ENCODE measurements at places on chromosomes 2 and 18.

GRCh38 chr18:79597831-79598632 is 81.6 kb upstream of the CTDP1 start:
- DNase-seq: no peak

DNA sequence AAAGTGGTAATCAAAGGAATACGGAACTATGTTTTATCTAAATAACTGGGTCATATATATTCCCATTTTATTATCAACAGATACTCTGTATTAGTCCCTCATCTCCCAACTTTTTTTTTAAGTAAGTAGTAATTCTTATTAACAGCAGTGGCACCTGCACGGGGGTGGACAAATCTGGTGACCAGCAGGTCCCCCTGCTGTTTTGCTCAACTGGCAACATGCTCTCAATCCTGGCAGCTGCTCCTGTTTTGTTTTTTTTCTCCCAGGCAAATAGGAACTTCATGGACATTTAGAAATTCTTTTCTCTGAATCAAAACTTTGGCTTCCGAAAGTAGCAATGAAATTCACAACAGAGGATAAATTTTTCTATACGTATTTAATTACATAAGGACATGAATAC is 193.5 kb downstream of the SS18 start:
- DNase-seq: no peak

GRCh38 chr2:38181806-38182491 is 106.0 kb upstream of the CYP1B1 start:
- DNase-seq: no peak

- no peak for DNase-seq
These were observed 129.4 kb downstream of the TNS1 start for GRCh38 chr2:217873371-217873770.

DNA sequence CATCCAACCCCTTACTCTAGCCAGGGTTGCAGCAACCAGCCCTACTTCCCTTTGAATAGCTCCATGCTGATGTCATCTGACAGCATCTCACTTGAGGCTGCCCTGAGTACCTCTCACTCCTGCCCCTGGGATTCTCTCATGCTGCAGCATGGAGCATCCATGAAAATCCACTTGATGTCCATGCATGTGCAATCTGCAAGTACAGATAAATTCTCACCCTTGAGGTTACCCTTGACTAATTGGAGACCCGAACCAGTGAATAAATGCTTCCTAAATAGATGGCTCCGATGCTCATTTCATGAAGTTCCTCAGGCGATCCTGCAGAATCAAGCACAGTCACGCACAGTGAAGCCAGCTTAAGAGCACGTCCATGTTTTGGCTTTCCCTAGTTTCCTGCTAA is 298.3 kb downstream of the RBM43 start:
- no peak for DNase-seq

DNA sequence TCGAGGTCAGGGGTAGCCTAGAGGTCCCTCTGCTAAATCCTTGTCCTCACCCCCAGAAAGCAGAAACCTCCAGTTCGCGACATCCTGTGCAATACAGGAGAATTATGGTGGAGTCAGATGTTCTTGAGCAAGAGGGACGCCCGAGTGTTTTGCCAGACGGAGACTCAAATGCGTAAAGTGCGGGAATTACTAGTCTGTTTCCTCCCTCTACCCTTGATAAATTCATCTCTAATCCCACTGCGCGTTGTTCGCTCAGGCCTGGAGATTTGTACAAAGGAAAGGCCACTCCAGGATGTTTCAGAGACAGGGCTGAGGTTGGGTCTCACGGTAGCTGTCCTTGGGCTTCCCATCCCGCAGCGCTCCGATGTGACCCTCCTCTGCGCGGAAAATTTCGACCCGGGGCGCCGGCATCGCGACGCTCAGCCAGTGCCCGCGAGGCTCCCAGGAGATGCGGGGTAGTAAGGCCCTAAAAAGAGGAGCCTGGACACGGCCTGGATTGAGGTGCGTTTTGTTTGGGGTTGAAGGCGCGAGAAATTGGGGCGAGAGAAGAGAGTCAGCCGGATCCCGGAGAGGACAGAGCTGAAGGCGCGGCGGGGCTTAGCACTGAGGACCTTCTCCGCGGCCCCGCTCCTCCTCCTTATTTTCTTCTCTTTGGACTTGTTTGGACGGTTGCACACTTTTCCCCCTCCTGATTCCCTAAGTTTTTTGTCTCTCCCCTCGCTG is 2.6 kb upstream of the NEUROD1 start:
- no peak for DNase-seq

- DNase-seq: no peak
These were observed 296.7 kb downstream of the ARHGAP15 start for GRCh38 chr2:143425896-143426295.

GRCh38 chr2:6368281-6368680 is 497.4 kb downstream of the CMPK2 start:
- no peak for DNase-seq

- DNase-seq: no peak
These were observed 22.6 kb upstream of the SUCLG1 start for GRCh38 chr2:84481702-84482101.

- no peak for DNase-seq
These were observed 3.9 kb downstream of the CTLA4 start for GRCh38 chr2:203871371-203871983.

Measured in activated CD8-positive, alpha-beta memory T cell treated with anti-CD3 and anti-CD28 coated beads for 48 hours (primary cell).